ENCODE measurements at places on chromosomes 12 and 14. TPM values are rescaled to one million over a fixed set of nuclear protein-coding genes. Genes with fewer than 3 reads are reported as not detected.

The STXBP6 gene
- 6.8 TPM for polyA plus RNA-seq

DNA sequence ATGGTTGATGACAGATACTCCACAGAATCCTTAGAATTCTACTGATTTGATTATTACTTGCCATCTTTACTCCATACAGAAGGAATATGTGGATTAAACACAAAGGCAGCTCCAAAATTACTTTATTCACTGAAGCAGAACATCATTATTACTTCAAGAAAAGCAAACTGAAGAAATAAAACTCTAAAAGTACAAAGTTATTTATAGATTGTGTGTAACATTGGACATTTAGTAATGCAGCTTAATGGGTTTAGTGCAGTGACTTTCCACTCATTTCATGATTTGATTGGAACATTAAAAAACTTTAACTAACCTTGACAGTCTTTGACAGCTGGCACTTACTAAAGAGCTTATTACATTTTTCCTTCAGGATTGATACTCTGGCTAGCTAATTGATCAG is 59.0 kb upstream of the ATP2A2 start:
- H3K36me3 ChIP-seq: peaks cover 10% of the 10 kb centered on the region
- H3K27me3 ChIP-seq: no peaks in the 10 kb centered on the region

- H3K27ac ChIP-seq: no peak overlapping the region
- no peaks in the 10 kb centered on the region for H3K27me3 ChIP-seq
- H3K4me3 ChIP-seq: no peak overlapping the region
- peaks cover 22% of the 10 kb centered on the region for H3K36me3 ChIP-seq
- no peaks in the 10 kb centered on the region for H3K4me1 ChIP-seq
Measured at GRCh38 chr12:95131589-95132340, 58.3 kb upstream of the NR2C1 start.

DNA sequence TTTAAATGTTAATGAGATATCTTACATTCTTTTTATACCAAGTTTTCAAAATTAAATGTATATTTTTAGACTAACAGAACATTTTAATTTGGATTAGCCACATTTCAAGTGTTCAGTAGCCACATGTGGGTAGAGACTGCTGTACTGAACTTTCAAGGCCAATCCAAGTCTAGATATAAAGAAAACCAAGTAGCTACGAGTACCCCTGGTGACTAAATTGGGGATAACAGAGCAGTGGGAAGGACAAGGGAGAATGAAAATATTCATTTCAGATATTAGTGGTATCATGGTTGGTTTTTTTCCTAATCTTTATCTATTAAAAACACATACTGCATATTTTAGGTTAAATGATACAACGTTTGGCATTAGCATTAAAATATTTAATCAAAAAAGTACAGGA is 69.4 kb upstream of the RHOJ start:
- no peaks in the 10 kb centered on the region for H3K36me3 ChIP-seq
- H3K4me3 ChIP-seq: no peak overlapping the region
- H3K4me1 ChIP-seq: no peaks in the 10 kb centered on the region
- no peaks in the 10 kb centered on the region for H3K27me3 ChIP-seq
- DNase-seq: peak; percentile 31

- no peak for DNase-seq
- no peak overlapping the region for H3K4me3 ChIP-seq
- no peak overlapping the region for H3K27ac ChIP-seq
- no peaks in the 10 kb centered on the region for H3K36me3 ChIP-seq
- H3K27me3 ChIP-seq: no peaks in the 10 kb centered on the region
Measured at GRCh38 chr12:71492604-71493003, 53.0 kb downstream of the LGR5 start.

DNA sequence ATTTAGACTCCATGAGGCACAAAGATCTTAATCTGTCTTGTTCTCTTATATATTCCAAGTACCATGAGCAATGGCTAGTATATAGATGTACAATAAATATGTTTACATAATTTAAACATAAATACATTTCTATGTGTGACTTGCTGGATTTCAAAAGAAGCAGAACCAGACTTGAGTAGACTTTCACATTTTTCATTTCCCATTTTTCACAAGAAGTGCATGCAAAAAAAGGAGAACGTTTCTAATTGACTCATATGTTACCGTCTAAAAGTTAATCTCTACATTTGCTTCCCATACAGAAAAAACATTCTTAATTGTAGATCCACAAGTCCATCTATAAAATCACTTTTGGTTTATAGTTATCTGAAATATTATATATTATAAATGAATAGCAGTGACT is 256.5 kb upstream of the USP15 start:
- H3K27ac ChIP-seq: no peak overlapping the region
- no peaks in the 10 kb centered on the region for H3K4me1 ChIP-seq
- no peaks in the 10 kb centered on the region for H3K36me3 ChIP-seq

DNA sequence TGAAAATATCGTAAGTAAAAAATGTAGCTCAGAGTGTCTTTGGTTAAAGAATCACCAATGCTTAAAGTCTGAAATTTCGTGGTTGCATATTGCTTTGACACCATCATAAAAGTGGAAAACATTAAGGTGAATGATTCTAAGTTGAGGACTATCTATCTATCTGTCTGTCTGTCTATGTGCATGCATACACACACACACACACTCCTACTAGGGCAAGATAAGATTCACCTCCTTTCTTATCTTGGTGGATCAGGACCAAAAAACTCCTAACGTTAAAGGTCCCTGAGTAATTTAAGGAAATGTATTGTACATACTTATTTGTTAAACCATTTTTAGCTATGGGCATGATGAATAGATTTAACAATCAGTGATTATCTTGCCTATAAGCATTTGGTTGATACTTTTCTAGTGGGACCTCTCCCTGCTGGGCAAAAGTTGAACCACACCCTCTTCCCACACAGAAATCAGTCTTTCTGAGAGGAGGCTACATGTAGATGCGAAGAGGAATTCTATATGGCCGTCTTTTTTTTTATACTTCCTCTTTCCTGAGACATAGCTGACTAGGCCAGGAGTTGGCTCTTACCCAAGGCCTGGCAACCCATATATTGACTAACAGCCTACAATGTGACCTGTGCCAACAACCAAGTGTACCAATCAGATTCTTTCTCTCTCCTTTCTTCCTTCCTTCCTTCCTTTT is 19.3 kb upstream of the LLPH start:
- H3K27ac ChIP-seq: no peak overlapping the region
- no peak overlapping the region for H3K4me3 ChIP-seq
- H3K27me3 ChIP-seq: no peaks in the 10 kb centered on the region

DNA sequence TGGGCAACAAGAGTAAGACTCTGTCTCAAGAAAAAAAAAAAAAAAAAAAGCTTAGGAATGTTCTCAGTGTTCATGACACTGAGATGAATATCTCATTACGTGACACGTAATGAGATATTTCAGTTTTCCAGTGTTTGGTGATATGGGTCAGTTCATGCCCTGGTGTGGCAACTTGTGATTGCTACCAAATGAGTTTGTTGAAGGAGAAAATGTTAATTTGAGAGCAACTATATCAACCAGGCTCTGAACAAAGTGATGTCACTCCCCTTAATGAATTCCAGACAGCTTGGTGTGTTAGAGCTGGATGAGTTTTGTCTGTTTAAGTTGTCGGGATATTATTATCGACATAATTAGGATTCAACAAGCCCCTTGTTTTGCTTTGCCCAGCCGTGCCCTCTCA is 211.7 kb downstream of the DPF3 start:
- H3K4me3 ChIP-seq: no peak overlapping the region
- H3K27ac ChIP-seq: no peak overlapping the region
- H3K27me3 ChIP-seq: no peaks in the 10 kb centered on the region
- peaks cover 9% of the 10 kb centered on the region for H3K36me3 ChIP-seq
- H3K4me1 ChIP-seq: peaks cover 9% of the 10 kb centered on the region

The BHLHE41 gene
- polyA plus RNA-seq: 0.46 TPM
